ENCODE measurements at places on chromosomes 4 and X.

DNA sequence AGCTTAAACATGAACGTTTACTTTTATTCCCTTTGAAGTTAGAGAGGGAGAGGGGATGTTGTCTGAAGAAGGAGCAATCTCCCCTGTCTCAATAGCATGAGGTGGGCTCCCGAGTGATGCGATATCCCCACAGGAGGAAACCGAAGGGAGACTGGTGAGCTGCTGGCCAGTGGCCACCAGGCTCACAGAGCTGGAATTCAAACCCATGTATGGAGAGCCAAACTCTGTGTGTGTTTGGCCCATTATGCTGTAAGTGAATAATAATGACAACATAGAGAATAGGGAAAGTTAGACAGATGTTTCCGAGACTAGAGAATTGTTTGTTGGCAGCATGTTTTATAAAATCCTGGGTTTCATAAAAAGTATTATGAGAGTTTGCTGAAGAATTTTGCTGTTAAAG is 66.1 kb upstream of the CLNK start:
- no peak for DNase-seq

DNA sequence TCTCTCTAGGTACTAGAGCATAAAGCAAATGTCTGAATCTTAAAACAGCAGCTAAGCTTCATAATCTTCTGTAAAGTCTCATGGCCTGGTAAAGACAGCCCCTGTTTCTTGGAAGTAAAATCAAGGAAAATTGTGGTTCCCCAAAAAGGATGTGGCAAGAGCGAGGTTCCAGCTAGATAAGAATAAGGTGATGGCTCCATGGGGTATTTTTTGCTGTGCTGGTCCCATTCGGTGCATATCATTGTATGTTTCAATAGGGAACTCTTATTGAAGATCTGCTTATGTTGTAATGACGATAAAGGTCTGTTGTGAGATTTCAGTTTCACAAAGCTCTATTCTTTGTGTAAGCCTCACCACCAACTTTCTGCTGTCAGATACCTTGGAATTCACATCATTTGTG is 316.9 kb upstream of the NOCT start:
- no peak for DNase-seq

DNA sequence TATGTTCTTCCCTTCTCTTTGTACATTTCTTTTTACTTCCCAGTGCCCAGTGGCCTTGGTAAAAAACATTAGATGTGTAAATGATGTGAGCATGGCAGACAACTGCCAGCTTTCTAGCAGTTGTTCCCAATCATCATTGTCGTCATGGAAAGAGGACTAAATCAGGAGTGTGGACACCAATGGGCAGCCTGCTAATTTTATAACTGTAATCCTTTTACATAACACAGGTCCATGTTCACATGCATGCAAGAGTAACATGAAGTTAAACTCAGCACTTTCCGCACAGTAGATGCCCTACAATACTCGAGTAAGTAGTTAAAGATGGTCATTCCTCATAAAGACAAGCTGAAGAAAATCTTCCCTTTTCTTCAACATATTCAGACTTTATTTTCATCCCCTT is 23.4 kb upstream of the G3BP2 start:
- no peak for DNase-seq

GRCh38 chrX:16853537-16853936 is 16.6 kb downstream of the RBBP7 start:
- no peak for DNase-seq

DNA sequence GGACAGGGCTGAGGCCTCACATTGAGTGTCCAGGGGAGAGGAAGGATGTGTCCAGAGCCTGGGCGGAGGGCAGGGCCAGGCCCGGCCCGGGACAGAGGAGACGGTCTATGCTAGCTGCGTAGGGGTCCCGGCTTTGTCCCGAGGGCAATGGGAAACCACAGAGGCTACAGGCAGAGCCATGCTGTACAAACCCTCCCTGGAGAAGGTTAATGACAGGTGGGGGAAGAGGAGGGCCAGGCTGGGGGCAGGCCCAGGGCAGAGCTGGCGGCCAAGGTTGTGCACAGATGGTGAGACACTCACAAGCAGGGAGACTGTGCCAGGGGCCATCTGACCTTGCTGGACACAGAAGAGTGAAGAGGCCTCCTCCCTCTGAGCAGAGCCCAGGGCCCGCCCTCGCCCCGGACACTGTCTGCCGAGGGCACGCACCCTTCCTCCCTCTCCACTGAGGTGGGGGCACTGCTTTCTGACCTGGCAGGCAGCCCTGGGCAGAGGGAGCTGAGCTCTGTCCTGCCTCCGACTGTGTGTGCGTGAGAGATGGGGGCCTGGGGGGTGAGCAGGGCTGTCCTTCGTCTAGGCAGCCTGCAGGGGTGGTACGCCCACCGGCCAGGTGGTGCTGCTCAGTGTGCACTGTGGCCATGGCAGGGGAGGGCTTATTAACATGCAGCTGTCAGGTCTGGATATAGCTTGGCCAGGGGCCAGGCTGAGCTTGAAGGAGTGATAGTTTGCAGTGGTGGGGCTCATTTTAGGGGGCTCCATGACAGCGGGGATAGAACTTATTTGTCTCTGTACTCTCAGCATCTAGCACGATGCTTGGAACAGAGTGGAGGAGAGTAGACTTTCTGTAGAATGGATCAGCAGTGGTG is 75.7 kb upstream of the LRPAP1 start:
- peak; percentile 82 for DNase-seq

DNA sequence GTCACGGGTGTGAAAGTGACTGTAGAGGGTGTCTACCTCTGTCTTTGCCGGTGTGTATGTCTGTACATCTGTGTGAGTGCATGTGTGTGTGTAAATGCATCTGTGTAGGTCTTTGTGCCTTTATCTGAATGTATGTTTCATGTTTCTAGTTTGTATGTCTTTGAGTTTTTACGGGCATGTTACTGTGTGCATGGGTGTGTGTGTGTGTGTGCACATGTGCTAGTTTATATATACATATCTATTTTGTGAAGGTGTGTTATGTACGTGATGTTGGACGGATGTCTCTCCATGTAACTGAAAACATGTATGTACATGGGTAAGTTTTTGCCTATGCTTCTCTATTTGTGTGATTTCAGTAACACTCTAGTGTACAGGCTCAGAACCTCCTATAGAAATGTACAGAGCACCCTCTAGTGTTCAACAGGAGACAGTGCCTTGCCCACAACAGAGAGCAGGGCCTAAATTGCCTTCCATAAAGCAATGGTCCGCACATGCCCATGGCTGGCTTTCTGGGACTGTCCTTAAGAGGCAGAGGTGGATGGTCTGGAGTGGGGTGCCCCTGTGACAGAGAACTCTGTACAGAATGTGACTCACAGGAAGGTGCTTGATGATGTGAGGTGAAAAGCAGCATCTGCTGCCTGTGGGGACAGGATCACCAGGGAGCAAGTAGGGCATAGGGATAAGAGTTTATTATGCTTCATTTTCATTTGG is 343.5 kb downstream of the RAPGEF2 start:
- peak; percentile 47 for DNase-seq

DNA sequence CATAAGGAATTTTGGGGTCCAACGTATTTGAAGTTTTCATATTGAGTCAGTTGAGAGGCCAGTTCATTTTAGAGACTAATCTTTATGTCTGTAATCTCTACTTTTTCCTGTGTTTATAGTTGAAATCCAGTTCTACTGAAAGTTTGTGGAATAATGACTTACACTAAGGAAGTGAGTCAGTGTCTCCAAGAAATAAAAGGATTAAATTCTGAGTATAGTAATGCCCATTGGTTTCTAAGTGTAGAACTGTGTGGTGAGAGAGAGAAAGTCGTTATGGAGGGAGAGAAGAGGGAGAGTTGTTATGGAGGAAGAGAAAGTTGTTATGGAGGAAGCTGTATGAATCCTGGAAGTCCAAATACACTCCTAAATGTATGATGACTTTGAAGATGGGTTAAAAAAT is 264.6 kb upstream of the HAND2 start:
- DNase-seq = no peak

DNA sequence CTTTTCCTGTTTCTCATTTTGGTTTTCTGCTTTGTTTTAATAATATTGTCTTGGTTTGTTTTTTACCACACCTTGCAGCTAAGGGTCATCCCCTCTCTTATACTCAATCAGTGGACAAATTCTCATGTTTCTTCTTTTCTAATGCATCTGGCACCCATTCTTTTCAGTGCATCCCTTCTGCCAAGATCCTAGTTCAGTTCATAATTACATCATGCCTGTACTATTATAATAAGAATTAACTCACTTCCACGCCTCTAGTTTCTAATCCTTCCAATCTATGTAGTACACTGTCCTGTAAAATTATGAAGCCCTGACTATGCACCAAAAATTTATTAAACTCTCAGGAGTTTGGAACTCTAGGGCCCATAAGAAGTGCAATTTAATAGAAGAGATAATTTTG is 126.1 kb downstream of the FAT4 start:
- DNase-seq = no peak

DNA sequence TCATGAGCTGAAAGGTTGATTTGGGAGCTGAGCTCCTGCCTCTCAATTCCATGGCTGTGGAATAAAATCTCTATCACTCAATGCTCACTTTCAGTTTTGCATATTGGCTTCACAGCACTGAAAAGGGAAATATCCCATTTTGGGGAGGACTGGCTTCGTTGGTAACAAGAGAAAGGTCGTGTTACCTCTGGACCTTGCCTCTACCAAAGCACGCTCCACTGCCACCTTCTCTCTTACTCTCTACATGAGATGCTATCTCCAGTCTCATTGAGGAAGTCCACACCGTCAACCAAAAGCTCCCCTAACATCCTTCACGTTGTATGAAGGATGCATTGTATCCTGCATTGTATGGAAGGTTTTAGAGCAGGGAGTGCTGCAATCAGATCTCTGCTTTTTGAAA is 195.0 kb upstream of the LDB2 start:
- DNase-seq = no peak

DNA sequence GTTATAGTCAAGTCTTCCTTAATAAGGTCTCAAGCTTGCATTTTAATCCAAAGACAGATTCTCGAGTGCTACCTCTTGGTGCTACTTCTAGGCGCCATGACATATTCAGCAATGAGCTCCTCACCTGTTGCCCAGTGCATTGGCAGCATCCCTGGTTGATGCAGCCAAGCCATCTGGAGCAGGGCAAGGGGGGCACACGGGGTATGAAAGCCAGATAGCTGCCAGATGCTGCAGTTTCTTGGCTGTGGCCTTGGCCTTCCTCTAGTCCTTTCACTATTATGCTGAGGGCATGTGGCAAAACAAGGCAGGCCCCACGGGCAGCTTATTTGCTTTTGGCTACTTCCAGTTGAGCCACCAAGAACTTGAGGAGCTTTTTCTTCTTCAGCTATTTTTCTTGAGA is 168.6 kb upstream of the PGRMC2 start:
- DNase-seq = no peak

GRCh38 chr4:140150886-140151698 is 2.9 kb downstream of the MAML3 start:
- DNase-seq = peak; percentile 63

GRCh38 chr4:25878676-25879075 is 15.9 kb upstream of the SEL1L3 start:
- DNase-seq = no peak

GRCh38 chr4:40311811-40312346 is 23.3 kb upstream of the CHRNA9 start:
- DNase-seq = no peak

DNA sequence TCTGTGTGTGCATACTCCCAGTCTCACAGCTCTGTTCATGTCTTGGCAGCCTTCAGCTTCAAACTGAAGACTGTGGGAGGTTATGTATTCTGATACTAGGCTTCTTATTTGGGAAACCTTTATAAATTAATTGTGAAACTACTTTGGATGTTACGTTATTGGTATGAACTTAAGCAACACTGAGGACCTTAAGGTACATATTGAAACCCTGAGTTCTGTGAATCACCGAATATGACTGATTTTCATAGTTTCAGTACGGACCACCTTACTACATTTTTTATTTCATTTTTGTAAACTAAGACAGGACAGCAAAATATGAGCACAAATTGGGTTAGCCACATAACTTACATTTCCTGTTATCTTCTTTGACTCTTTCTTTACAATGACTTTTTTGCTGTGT is 498.4 kb downstream of the PDGFC start:
- no peak for DNase-seq

DNA sequence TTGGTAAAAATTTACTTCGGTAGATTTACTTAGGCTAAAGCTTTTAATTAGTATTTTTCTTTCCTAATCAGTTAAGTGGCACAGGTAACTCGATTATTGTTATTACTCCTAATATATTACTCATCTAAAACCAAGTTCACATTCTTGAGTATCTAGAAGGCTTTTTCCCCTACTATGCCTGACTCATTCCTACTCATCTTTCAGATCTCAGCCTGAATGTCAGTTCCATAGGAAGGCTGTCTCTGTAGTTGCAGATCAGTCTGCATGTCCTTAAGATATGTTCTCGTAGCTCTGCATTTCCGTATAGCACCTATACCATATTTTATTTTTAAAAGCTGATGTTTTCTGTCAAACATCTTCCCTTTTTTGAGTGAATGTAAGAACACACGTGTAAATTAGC is 5.9 kb upstream of the FAM184B start:
- no peak for DNase-seq

DNA sequence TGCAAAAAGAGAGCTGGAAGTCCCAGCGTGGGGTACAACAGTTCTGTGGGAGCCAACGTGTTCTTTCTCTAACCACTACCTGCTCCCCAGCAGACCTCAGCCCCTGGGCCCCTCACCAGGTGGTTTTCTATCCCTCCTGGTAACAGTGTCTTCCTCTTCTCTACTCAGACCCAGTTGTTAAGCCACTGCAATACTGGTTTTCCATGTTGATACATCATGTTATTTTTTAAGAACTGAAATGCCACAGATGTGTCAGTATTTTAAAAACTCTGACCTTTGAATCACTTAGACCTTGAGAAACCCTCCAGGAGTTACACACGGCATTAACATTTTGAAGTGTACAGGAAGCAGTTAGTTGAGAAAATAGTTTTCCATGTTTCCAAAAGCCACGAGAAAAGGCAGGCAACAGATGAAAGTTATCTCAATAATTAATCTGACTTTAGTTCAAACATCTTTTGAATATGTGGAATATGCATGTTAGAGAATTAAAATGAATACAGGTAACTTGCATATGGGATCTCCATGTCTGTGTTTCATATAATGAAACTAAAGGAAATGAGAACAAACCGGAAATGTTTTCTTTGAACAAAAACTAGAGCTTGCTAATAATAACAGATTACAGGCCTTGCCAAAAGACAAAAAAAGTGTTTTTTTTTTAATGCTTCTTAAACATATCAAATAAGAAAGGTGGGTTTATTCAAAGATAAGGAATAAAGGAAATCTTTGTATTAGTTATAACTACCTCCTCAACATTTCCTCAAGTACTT is 108.8 kb downstream of the ZNF827 start:
- DNase-seq = no peak

DNA sequence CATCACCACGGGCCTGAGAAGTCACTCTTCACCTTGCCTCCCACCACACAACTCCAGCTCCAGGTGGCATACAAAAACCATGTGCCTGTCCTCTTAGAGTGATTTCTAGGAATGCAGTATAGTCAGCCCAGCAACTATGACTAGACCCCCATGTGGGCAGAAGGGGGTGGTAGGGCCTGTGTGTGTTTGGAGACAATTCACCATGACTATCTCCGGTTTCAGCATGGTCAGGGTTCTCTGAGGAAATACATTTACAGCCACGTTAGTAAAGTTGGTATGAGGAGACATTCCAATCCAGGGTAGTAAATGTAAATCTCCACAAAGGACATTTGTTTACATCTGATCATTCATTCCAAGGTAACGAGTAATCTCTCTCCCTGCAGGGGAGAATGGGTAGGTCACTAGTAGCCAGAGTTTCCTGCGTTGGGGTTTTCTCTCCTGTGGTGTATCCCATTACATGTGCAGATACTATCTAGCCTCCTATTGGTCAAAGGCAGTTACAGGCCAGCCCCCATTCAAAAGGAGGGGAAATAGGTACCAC is 4.2 kb upstream of the MTMR1 start:
- DNase-seq = no peak

- DNase-seq = no peak
These were observed 173.6 kb downstream of the CORIN start for GRCh38 chr4:47664051-47664826.

GRCh38 chr4:41466249-41466648 is 71.7 kb upstream of the LIMCH1 start:
- DNase-seq = no peak
